ENCODE measurements at places on chromosomes 16 and 17.

GRCh38 chr16:68081861-68082628 lies 3.1 kb upstream of the NFATC3 start:
- no peak for DNase-seq

DNA sequence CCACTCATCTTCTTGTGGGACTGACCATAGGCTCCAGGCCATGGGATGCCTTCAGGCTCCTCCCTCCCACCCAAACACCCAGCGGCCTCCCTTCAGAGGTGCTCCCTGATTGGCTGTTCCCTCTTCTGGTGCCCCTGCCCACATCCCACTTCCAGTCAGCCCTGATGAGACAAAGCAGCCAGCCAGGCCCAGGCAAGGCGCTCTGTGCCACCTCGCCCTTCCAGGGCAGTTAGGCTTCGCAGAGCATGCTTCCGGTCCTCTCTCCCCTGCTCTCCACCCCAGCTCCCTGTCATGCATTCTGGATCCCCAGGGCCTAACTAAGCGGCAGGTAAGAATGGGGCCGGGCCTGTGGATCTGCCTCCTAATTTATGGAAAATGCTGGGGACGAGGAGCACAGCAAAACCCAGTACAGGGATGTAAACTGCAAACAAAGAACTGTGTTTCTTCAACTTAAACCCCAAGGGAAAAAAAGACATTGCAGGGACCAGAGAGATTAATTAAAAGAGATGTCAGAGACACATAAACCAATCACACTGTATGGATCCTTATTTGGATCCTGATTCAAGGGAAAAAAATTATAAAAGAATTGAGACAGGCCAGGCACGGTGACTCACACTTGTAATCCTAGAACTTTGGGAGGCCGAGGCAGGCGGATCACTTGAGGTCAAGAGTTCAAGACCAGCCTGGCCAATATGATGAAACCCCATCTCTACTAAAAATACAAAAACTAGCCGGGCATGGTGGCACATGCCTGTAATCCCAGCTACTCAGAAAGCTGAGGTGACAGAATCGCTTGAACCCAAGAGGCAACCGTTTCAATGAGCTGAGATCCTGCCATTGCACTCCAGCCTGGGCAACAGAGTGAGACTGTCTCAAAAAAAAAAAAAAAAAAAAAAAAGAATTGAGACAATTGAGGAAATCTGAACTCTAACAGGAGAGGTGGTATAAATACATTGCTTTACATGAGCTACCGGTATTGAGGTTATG lies 26.0 kb downstream of the ZDHHC7 start:
- DNase-seq, result no peak

- peak; percentile 30 for DNase-seq
Observed at GRCh38 chr17:56478836-56479447, 114.6 kb upstream of the NOG start.

DNA sequence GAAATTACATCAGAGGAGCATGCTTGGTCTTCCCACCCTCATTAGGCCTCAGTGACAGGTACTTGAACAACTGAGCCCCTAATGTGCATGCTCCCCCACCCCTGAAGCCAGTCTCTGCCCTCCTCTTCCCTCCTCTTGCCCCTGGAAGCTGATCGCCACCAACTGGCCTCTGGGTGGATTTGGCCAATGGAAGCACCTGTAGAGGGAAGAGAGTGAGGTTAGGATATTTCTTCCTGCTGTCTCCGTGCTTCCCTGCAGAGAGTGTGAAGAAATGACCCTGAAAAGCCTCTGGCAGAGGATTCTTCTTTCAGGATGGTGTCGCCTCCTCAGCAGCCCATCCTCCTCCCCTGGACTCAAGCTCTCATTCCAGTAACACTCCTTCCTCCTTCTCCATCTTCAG lies 5.9 kb upstream of the CBLN1 start:
- no peak for DNase-seq

DNA sequence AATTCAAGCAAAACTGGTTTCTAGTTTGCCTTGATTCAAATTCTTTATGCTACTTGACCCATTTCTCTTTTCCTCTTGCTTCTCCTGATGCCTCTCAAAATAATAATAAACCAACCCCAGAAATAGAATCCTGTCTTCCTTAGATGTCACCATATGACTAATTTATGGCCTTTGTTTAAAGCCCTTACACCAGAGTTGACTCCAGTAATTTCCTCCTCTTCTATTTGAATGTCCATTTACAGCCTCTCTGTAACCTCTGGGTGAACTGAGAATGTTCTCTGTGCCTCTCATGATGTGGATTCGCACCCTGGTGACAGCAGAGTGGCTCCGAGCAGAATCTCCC lies 31.5 kb downstream of the ZFHX3 start:
- DNase-seq, result no peak

DNA sequence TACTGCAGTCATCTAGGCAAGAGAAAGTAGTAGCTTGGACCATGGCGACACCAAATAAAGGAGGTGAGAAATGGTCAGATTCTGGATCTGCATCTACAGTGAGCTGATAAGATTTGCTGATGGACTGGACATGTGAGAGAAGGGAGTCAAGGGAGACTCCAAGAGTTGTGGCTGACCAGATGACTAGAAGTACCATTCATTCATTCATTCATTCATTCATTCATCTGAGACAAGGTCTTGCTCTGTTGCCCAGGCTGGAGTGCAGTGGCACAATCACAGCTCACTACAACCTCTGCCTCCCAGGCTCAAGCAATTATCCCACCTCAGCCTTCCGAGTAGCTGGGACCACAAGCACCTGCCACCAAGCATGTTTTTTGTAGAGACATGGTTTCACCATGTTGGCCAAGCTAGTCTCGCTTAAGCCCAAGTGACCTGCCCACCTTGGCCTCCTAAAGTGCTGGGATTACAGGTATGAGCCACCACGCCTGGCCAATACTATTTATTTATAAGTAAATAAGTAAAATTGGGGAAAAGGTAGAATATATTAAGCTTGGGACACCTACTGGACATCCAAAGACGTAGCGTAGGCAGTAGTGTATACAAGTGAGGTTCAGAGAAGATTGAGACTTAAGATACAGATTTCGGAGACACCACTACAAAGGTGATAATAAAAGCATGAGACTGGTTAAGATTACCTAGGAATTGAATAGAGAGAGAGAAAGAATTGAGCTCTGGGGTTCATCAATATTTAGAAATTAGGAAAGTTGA lies 15.7 kb upstream of the RNF43 start:
- DNase-seq, result no peak

DNA sequence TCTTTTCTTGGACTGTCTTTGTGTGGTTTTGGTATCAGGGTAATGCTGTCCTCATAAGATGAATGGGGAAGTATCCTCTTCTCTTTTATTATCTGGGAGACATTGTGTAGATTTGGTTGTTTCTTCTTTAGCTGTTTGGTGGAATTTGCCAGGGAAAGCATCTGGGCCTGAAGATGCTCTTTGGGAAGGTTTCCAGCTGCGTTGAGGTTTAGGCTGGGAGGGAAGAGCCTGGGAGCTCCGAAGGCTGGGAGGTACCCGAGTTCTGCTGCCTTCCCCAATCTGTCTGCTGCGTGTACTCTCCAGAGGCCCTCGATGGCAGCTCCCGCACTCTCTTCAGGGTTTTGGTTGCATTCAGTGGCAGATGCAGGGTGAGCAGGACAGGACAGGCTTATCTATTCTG lies 25.6 kb upstream of the CRISPLD2 start:
- no peak for DNase-seq

DNA sequence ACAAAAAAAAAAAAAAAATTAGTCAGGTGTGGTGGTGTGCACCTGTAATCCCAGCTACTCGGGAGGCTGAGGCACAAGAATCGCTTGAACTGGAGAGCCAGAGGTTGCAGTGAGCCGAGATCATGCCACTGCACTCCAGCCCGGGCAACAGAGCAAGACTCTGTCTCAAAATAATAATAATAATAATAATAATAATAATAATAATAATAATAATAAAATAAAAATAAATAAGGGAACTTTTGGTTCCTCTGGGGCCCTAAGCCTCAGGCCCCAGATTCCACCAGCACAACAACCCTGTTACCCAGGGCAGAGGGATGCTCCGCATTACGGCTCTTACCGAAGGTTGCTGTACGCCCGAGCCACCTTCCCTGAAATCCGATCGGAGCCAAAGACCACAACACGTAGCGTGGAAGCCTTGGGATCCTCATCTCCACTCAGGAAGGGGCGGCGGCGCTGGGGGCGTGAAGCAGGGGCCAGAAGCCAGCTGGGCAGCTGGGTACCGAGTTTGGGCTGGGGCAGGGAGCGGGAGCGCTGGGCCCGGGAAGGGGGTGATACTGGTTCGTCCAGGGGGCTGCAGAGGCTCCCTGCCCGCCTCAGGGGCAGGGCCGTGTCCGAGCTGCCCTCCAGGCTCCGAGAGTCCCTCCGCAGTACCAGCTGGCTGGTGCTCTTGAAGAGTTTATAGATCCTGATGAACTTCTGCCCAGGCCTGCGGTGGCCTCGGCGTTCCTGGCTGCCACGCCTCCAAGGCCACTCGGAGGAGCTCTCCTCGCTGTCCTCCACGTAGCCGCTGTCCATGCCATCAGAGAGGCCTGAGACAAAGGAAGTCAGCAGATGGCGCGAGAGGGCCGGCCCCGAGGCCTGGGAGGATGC lies 20.6 kb upstream of the PIK3R6 start:
- DNase-seq, result no peak

DNA sequence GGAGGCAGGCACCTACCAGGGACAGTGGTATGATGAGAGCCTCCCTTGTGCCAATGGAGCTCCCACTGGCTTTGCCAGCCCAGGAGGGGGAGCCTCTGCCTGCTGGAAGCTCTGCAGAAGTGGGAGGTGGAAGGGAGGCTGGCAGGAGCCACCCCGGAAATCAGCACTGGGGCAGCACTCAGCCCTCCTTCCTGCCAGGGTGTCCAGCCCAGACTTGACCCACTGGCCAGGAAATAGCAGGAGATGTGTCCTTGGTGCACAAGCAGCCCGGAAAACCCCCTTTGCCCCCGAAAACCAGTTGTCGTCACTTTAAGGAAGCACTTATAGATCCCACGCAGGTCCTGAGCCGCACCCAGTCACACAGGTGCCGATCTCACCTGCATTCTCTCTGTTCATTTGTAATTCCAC lies 49.3 kb upstream of the CACNG4 start:
- no peak for DNase-seq

GRCh38 chr17:77346765-77347164 lies 206.0 kb downstream of the SEC14L1 start:
- DNase-seq, result no peak

DNA sequence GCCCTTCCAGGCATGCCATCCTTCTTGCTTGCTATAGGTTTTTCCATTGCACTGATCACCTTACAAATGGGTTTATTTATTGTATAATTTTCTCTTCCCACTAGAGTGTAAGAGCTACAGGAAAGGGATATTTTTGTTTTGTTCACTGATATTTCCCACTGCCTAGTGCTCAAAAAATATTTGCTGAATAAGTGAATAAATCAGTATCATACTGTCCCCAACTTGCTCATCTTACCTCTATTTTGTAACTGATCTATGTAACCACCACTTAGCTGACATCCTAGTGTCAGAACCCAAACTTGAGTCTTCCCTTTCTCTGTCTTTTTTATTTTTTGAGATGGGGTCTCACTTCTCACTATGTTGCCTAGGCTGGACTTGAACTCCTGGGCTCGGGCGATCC lies 87.6 kb upstream of the TBC1D3K start:
- no peak for DNase-seq

DNA sequence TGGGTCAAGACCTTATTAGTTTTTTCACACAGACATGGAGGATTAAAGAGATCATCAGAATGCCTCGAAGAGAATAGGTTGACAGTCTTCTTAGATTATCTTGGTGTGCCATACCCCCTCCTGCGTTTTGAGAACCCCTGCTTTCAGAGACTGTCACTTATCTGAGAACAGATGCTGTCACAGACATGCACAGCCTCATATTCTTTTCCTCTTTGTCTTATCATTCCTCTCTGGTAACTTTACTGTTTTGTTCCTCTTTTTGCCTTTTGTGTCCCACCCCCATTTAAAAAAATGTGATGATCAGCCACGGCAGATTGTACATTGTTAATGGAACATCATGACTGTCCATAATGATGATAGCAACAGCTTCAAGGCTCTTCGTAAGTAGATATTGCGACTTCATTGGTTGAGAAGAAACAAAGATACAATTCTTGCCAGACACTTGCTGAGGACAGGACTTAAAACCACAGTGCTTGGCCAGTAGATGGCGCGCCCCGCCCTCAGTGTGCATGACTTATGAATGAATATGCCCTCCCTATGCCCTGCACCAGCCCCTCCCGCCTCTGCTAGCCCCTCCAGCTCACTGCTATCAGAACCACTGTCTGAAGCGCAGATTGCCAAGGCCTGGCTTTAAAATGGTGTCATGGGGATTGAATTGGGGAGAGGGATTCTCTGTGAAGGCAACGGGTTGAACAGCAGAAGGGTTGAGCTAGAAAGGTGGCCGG lies 2.6 kb upstream of the PITPNC1 start:
- DNase-seq, result peak; percentile 91

DNA sequence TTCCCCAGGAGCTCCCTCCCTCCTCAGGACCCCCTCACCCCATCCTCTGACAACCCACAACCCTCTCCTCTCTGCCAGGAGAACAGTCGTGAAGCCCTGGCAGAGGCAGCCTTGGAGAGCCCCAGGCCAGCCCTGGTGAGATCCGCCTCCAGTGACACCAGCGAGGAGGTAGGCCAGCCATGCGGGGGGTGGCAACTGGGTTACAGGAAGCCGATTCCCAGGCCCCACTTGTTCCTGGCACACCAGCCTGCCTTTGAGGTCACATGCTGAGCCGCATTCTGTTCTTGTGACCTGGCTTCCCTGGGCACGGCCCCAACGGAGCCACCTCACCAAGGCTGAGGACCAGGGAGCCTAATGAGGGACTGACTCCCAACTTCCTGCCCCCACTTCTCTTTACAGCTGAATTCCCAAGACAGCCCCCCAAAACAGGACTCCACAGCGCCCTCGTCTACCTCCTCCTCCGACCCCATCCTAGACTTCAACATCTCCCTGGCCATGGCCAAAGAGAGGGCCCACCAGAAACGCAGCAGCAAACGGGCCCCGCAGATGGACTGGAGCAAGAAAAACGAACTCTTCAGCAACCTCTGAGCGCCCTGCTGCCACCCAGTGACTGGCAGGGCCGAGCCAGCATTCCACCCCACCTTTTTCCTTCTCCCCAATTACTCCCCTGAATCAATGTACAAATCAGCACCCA lies 7.9 kb downstream of the NAT9 start:
- DNase-seq, result no peak

- no peak for DNase-seq
Observed at GRCh38 chr17:77907497-77908461, 50.7 kb upstream of the TNRC6C start.

DNA sequence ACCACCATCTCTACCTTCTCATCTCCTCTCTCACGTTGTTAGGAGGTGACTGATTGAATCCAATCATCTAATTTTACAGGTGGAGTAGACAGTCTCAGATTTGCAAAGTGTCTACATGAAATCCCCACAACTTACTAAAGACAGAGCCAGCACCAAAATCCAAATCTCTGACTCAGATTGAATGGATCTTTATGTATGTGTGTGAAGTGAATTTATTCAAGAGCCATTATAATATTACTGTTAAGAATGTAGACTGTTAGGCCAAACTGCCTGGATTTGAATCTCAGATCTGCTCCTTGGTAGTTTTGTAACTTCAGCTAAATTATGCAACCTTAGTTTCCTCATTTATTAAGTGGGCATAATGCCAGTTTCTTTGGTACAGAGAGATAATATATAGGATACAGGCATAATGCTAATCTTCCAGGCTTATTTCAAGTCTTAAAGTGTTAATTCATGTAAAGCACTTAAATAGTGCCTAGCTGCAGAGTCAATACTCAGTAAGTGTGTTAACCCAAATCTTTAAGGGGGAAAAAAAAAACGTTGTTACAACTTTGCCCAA lies 12.7 kb downstream of the CNEP1R1 start:
- no peak for DNase-seq

- no peak for DNase-seq
Observed at GRCh38 chr17:40017422-40018080, 2.3 kb downstream of the CSF3 start.

Measured in activated CD4-positive, alpha-beta T cell treated with anti-CD3 and anti-CD28 coated beads, Interleukin-2, amount 10 ng/mL, durations not matched to agents 7 days and 5 days (primary cell).